Kidney epithelial cell (primary cell): ENCODE measurements at places on chromosomes 5 and 9. TPM values are rescaled to one million over a fixed set of nuclear protein-coding genes. Genes with fewer than 3 reads are reported as not detected.
A peak's percentile ranks its signal among the peaks of the same experiment; 100 is the strongest.

Gene MAMDC4
- total RNA-seq: 3.7 and 6.4 TPM in 2 replicates

Gene TMC1
- total RNA-seq: not detected in 2 replicates

Gene AK8
- total RNA-seq: 1.6 and 2.0 TPM in 2 replicates

Gene FOXB2
- not detected in 2 replicates for total RNA-seq

Gene MELK
- 15.0 and 16.0 TPM in 2 replicates for total RNA-seq

DNA sequence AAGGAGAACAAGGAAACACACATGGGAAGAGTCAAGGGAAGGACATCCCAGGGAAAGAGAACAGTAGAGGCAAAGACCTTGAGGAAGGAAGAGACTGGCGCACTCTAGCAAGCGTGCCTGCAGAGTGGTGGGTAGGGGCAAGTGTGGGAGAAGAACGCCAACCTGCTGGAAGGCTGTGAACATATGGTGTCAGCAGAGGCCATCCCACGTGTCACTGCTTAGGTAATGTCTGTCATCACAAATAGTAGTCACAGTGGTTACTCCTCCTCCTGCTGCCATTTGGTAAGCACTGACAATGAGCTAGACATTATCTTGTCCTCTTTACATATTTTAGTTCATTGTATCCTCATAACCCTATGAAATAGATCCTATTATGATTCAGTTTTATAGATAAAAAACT, 206.4 kb upstream of the TRIM32 start:
- no peak for DNase-seq

DNA sequence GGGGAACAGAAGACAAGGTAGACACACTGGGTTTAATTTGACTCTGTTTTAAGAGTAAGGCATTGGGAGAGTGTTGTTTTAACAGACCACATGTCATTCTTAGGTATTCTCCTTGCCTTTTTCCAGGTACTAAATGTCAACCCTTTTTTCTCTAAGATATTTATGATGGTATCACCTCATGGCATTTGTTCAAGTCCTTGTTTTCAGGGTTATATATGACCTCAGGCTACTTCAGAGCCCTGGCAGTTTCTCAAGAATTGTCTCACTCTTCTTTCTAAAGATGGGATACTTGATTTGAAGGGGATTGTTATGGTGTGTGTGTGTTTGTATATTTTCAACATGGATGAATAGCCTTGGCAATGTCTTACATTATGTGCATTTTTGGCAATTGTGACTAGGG, 131.1 kb upstream of the ACTBL2 start:
- no peak for DNase-seq

- no peak for DNase-seq
Observed at GRCh38 chr9:130659699-130660248, 4.6 kb upstream of the PRDM12 start.

DNA sequence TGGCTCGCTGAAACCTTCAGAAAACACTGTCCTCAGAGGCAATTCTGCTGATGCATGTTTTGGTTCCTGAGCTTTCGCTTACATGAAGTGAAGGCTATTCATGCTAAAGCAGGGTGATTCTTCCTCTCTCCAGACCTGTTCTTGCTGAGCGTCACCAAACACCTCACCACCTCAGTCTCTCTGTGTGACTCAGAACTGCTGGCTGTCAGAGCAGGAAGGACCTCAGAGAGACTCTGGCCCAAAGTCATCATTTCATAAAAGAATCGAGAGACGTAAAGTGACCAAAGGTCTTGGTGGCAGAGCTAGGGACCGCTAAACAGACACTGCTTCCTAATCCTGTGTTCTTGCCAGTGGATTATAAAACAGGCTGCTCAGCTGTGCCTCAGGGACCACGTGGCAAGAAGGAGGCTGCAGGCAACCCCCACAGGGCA, 73.8 kb downstream of the LHFPL2 start:
- no peak for DNase-seq

DNA sequence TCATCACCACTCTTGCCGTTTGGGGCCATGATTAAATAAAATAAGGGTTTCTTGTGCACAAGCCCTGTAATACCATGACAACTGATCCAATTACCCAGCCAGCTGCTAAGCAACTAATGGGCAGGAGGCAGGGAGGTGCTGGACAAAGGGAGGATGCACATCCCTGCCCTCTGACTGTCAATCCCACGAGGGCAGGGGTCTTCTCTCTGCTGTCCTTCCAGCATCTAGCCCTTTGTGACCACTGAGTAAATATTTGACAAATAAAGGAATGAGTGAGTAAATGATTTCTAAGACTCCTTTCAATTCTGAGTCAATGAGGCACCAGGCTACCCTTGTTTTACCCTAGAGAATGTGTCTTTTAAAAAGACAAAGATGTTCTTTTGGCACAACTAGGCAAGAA, 247.1 kb downstream of the SYK start:
- DNase-seq: no peak

DNA sequence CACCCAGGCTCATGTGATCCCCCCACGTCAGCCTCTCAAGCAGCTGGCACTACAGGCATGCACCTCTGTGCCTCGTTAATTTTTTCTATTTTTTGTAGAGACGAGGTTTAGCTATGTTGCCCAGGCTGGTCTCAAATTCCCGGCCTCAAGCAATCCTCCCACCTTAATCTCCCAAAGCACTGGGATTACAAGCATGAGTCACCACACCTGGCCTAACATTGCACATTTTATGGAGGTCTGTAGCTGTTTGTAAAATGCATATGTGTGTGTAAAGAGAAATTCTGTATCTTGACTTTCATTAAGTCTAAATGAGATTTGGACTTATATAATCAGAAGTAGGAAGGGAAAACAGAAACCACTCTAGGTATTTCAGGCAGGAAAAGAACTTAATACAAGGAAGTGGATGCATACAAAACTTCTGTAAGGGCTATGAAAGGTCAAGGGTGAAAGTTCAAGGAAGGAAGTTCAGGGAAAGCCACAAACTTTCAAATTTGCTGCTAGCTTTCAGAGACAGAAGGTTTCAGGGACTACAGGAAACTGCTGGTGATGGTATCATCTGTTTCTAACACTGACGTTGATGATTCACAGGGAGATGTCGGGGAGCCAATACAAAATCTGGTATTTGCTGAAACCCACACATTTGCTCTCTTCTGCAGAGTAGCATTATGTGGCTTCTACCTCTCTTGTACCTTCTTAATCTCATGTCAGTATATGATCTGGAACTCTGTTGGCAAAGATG, 209.4 kb downstream of the PIK3R1 start:
- DNase-seq: no peak

DNA sequence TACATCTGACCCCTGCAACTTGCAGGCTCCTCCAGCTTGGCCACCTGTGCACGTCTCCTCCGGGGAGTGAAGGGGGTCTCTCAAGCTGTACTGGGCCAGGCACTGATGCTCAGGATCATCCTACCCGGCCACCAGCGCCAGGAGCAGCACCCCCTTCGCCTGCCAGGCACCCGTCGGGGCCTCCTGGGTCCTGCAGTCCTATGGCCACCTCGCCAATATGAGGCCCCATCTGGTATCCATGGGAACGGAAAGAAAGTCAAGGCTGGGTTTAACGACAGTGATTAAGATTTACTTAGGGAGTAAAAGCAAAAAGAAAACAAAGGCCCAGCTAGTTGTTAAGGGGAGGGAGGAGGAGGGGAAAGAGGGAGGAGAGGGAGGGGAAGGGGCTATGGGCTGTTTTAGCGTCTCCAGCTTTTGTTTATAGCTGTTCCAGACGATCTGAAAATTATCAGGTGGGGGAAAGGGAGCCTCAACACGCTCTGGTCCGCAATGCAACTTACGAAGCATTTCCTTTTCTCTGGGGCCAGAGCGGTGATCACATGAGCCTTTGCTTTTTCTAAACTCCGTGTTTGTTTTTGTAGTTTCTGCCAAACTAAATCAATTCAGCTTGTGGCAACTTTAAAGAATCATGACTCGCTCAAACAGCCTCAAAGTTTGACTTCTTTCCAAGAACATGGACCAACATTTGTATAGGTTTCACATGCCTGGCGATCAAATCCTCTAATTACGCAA, 132.4 kb downstream of the ROR2 start:
- DNase-seq: no peak

- DNase-seq: no peak
Observed at GRCh38 chr5:10454591-10455276, 13.1 kb downstream of the ROPN1L start.

DNA sequence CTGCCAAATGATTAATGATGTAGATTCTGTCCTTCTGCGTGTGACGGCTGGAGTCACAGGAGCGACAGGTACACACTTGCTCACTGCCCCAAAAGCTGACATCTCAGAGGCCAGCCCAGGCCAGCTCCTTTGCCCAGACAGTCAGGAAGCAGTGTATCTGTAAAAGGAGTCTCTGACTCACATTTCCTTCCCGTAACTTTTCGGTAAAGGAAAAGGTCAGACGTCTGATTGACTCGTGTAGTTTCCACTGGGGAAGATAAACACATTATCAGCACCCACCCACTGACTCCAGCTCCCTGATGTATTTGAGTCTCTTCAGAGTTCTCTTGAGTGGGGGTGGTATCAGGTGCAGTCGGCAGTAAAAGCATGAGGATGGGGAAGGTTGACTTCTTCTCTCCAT, 64.4 kb upstream of the WWC1 start:
- DNase-seq: no peak

- peak; percentile 38 for DNase-seq
Observed at GRCh38 chr5:55816342-55816741, 34.8 kb upstream of the IL31RA start.

GRCh38 chr9:107480386-107480789, 9.2 kb downstream of the KLF4 start:
- DNase-seq: no peak

DNA sequence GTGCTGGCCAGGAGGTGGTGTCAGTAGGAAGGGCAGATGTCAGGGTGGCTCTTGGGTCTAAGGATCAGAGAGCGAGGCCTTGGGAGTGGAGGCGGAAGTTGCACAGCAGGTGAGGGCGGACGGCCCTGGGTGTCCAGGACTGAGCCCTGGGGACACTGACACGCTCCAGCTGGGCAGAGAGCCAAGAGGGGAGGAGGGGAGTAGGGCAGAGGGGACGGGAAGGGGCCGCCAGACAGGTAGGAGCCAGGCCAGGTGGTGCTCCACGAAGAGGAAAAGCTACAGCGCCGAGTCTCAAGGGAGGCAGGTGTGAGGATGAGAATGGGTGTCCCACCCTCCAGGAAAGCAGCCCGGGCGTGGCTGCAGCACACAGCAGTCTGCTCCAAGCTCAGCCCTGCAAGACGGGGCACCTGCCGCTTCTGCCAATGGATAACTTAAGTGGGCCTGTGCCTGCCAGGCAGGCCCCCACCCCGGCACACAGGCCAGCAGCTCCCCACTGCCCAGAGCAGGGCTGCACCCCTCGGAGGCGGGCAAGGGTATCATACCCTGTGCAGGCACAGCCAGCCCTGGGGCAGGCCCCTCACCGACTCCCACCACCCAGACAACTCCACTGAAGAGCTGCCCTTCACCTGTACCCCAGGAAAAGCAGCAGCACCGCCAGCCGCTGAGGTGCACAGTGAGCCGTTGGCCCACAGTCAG, 4.9 kb downstream of the TPRN start:
- no peak for DNase-seq

GRCh38 chr5:139669662-139670368, 21.7 kb downstream of the CXXC5 start:
- no peak for DNase-seq

GRCh38 chr5:119527351-119527750, 75.1 kb downstream of the HSD17B4 start:
- peak; percentile 5 for DNase-seq

GRCh38 chr9:22838266-22838665, 391.6 kb downstream of the DMRTA1 start:
- DNase-seq: no peak

- DNase-seq: no peak
Observed at GRCh38 chr9:135087489-135087792, at the start of gene OLFM1. TSS of gene OLFM1 (plus strand) at chr9:135087668. CDS start at chr9:135087990, 322 bp downstream.

DNA sequence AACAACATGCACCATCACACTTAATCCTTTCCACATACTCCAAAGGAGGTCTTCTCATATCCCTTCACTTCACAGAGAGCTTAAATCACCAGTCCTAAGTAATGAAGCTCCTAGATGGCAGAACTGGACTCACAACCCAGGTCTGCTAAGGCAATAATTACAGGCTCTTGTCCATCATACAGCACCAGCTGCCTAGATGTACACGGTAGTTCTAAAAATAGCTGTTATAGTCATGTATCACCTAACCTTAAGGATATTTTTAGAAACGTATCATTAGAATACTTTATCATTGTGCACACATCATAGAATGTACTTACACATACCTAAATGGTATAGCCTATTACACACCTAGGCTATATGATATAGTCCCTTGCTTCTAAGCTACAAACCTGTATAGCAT, 644.6 kb upstream of the RGMB start:
- DNase-seq: no peak

GRCh38 chr5:68369457-68370125, 154.0 kb downstream of the PIK3R1 start:
- no peak for DNase-seq
